ENCODE measurements at places on chromosomes 3 and 15.

DNA sequence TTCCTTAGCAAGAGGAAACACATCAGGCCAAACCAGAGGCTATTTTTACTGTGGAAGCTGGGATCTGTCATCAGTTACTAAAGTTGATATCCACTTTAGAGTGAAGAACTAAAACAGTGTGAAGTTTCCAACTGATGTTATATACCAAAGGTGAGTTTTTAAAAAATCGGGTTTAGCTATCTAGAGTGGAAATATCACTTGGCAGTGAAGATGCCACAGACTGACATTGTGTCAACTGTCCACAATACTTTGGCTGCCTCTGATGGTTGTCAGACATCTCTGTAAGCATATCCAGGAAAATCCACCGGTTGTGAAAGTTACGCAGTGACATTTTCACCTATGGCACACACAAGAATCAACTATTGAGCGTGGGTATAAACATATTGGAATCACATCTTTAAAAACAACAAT, 9.2 kb downstream of the ZIC1 start:
- no peak for DNase-seq

GRCh38 chr15:51162865-51163762, 68.4 kb upstream of the TNFAIP8L3 start:
- peak; percentile 87 for DNase-seq

- DNase-seq = no peak
Observed at GRCh38 chr3:143206955-143207337, 87.4 kb downstream of the CHST2 start.

DNA sequence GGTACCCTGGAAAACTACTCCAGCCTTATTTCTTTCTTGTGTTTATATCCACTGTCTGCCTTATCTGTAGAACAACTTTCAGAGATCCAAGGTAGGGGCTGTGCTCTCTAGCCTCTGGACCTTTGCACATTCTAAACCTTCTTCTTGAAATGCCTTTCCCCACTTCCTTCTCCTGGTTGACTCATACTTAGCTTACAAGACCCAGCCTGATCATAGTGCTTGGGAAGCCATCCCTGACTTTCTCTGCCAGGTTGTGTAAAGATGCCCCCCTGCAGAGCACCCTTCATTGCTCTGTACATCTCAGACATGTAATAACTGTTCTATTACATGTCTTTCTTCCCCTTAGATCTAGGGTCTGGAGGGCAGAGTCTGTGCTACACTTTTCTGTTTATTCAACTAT, 50.1 kb downstream of the PPM1L start:
- DNase-seq = no peak

GRCh38 chr15:83204697-83205096, 2.9 kb downstream of the HDGFL3 start:
- no peak for DNase-seq

DNA sequence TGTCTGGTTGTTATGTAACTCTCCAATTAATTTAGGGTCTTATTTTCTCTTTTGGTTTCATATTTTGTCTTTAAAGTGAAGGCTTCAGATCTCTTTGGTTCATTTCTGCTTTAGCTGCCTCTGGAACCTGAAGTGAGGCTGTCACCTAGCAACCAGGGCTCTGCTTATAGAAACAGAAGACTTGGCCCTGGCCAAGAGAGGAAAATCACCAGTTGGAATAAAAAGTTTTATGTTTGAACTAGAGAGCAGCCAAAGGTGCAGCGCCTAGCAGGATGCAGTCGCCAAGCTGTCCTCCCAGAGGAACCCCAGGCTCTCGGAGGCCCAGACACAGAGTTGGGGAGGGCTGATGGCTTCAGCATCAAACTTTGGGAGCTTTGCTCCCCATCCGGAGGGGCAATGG, 41.1 kb downstream of the LYZL4 start:
- peak; percentile 6 for DNase-seq

GRCh38 chr15:76470691-76471090, 134.1 kb downstream of the ISL2 start:
- DNase-seq = peak; percentile 63

GRCh38 chr3:121724130-121724529, 25.4 kb downstream of the GOLGB1 start:
- no peak for DNase-seq

GRCh38 chr3:34260271-34261000, 462.0 kb downstream of the PDCD6IP start:
- peak; percentile 61 for DNase-seq

DNA sequence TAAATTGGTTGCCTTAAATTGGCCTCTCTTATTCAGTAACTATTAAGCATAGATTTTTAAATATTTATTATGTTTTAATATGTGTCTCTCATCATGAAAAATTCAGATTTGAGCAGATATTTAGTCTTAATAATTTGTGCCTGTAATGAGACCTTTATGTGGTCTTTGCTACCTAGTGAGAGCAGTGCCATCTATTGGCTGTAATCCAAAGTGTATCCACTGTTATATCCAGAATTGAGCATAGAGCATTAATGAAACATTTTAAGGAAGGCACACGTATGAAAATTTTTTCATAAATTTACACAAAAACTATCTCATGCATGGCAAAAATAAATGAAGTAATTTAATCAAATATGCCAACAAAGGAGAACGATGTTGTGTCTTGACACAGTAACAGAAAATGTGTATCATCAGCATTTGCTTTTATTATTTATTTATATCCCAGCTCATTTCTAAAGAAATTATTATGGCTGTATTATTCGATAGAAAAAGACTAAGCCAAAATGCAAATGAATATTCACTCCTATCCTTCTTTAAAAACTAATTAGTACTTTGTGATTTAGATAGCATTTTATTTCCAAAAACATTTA, 203.5 kb downstream of the RSRC1 start:
- peak; percentile 32 for DNase-seq

DNA sequence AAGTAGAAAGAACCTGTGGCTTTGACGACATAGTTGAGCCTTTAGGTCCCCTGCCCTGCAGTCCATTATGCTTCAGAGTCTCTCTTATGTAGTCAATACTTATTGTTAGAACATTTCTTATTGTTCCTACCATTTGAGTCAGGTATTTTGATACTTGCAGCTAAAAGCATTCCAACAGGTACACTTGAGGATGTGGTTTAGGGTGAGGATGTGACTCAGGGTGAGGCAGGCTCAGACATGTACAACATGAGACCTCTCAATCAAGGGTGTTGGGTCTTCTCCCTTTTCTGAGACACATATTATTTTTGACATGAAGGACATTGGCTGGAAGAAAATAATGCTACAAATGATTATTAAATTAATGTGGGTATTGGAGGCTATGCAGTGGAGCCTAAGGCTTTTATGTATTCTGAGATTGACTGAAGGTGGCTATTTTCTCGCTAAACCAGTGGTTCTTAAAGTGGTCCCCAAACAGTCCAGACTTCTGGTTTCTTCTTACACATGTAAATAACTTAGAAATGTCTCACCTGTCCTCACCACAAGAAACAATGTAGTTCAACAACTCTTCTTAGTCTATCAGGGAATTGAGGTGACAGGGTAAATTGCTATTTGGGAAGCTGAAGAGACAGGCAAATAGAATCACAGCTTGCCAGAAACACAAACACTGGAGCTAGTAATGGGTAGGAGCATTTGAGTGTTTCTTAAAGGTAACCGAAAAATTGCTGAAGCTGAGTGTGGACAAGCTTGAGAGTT, 135.5 kb upstream of the ZPLD1 start:
- no peak for DNase-seq

GRCh38 chr3:69838217-69838616, 99.0 kb downstream of the MITF start:
- peak; percentile 94 for DNase-seq

- DNase-seq = peak; percentile 68
Observed at GRCh38 chr3:50588759-50589433, 19.6 kb downstream of the HEMK1 start.

DNA sequence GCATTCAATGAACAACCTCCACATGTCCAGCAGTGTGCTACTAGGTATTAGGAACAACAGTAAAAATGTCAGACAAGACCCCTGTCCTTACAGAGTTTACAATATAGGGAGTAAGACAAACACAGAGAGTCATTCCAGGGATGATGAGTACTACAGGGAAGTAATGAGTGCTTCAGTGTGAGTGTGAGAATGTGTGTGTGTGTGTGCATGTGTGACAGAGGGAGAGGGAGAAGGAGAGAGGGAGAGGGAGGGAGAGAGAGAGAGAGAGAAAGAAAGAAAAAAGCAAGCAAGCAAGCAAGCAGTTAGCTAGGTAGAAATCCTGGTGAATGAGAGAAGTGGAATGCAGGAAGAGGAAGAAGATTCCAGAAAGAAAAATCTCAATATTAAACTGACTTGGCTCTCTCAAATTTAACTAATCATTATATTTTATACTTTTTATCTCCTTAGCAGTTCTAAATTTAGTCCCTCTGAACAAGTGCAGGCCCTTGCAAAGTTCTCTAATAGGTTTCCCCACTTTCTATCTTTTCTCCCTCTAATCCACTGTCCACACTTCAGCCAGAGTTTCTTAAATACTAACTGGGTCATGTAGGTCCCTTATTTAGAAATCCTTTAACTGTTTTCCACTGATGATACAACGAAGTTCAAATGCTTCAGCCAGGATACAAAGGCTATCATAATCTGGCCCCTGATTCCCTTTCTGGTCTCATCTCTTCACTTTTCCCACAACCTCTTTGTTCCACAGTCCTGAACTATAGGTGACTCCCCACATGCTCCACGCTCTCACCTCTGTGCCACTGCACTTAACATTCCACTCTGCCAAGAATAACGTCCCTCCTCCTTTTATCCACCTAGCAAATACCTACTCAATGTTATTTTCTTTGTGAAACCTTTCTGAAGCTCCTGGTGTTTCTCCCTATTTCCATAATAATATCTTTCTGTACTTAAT, 10.3 kb downstream of the DCBLD2 start:
- DNase-seq = peak; percentile 38

- DNase-seq = no peak
Observed at GRCh38 chr3:159319156-159319555, 517.3 kb downstream of the MFSD1 start.

DNA sequence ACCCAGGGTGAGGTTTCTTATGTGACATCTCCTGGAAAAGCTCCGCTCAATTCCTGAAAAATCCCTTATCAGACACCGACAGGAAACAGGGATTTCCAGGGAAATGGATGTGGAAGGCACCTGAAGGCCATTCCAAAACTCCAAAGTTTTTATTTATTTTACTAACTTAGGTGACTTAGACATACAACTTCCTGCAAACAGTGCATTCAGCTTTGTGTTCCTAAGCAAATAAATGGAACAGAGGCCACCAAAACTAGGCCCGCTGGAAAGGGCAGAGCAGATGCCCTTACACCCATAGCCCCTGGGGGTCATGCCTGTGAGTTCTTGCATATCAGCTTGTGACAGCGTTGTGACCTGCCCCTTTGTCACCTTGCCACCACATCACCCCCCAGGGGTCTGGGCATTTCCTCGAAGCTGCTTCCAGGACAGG, 239.4 kb downstream of the XXYLT1 start:
- no peak for DNase-seq

GRCh38 chr3:193660698-193661411, 67.8 kb downstream of the OPA1 start:
- DNase-seq = no peak

- DNase-seq = no peak
Observed at GRCh38 chr3:150770681-150771080, 7.7 kb upstream of the SIAH2 start.

- DNase-seq = no peak
Observed at GRCh38 chr15:65902373-65902772, 33.1 kb downstream of the RAB11A start.

GRCh38 chr3:38126121-38126892, 10.6 kb downstream of the ACAA1 start:
- DNase-seq = no peak

- no peak for DNase-seq
Observed at GRCh38 chr15:93417631-93418030, 328.6 kb upstream of the RGMA start.

DNA sequence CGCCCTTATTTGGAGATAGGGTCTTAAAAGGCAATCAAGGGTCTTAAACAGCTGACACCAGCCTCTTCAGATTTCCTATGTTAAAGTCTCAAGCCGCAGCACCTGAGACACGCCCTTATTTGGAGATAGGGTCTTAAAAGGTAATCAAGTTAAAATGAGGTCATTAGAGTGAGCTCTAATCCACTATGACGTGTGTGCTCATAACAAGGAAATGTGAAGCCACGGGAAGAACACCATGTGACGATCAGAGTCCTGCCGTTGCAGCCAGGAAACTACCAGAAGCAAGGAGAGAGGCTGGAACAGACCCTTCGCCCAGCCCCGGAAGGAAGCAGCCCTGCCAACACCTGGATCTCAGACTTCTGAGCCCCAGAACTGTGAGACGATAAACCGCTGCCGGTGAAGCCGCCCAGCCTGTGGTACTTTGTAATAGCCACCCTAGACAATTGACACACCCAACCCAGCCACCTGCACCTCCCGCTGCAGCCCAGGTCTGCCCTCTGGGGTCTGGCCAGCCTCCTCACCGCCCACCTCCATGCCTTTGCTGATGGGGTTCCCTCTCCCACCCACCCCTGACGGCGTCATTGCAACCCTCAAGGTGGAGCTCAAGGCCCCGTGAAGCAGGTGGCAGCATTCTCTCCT, 137.9 kb downstream of the MEGF11 start:
- DNase-seq = no peak

- no peak for DNase-seq
Observed at GRCh38 chr3:75985432-75985831, 200.1 kb upstream of the ZNF717 start.

DNA sequence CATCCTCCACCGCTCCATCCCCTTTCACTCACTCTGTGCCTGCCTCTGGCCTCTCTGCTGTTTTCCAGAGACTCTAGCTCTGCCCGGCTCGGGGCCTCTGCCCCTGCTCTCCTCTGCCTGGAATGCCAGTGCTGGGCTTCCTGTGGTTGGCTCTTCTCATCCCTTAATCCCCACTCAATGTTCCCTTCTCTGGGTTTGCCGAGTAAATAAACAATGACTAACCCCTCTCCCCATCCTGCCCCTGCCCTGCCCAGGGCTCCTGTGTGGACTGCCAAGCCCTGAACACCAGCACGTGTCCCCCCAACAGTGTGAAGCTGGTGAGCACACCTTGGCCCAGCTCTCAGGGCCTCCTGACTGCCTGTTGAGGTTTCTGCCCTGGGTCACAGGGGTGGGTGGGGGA, 12.2 kb downstream of the STAB1 start:
- DNase-seq = no peak

DNA sequence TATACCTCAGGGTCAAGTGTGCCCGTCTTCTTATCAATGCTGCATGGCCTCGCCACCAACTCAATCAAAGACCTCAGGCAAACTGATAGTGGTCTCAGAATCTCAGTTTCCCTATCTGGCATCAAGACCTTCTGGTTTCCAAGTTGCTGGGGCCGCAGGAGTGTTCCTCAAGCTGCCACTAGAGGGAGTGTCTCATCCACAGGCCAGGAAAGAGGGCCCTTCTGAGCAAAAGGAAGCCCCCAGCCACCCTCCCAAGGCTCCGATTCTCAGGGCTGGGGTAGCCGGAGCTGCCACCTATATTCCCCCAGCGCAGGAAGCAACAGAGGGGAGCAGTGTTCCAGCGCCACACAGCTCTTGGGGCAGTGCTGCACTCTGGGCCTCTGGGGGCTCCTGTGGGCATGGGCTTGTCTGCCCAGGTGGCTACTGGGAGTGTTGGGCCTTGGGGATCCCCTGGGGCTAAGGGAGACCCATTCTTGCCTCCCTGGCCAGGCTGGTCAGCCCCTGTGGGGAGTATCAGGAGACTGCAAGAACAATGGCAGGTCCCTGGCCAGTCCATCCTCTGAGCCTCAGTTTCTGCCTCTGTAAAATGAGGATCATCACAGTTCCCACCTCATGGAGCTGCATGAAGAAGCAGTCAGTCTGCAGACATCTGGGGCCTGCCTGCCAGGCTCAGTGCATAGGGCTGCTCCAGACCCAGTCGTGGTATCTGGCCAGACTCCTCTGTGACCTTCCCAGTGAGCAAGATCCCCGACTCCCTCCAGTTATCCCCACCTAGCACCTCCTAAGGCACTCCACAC, 23.4 kb upstream of the SEC13 start:
- peak; percentile 49 for DNase-seq

GRCh38 chr3:177705976-177706823, 508.9 kb upstream of the TBL1XR1 start:
- no peak for DNase-seq
